ENCODE measurements at places on chromosomes 4 and X.

GRCh38 chr4:173698557-173699262 lies 168.7 kb upstream of the HAND2 start:
- DNase-seq, result no peak
- H3K36me3 ChIP-seq, result no peaks in the 10 kb centered on the region
- no peaks in the 10 kb centered on the region for H3K4me1 ChIP-seq
- H3K27me3 ChIP-seq, result no peaks in the 10 kb centered on the region
- H3K27ac ChIP-seq, result no peak overlapping the region
- H3K4me3 ChIP-seq, result no peak overlapping the region

- no peak for DNase-seq
- no peak overlapping the region for H3K4me3 ChIP-seq
- H3K27ac ChIP-seq, result no peak overlapping the region
- peaks cover 15% of the 10 kb centered on the region for H3K27me3 ChIP-seq
- H3K36me3 ChIP-seq, result no peaks in the 10 kb centered on the region
Observed at GRCh38 chrX:152821145-152821765, 9.3 kb downstream of the CETN2 start.

- H3K27ac ChIP-seq, result no peak overlapping the region
- peaks cover 27% of the 10 kb centered on the region for H3K27me3 ChIP-seq
- H3K4me1 ChIP-seq, result no peaks in the 10 kb centered on the region
- peaks cover 1% of the 10 kb centered on the region for H3K36me3 ChIP-seq
- no peak for DNase-seq
Observed at GRCh38 chr4:8000721-8001491, 61.2 kb upstream of the AFAP1 start.

- DNase-seq, result no peak
- H3K36me3 ChIP-seq, result peaks cover 12% of the 10 kb centered on the region
- H3K27ac ChIP-seq, result peak overlapping the region; percentile 11
- no peak overlapping the region for H3K4me3 ChIP-seq
- no peaks in the 10 kb centered on the region for H3K27me3 ChIP-seq
Observed at GRCh38 chr4:88419874-88420273, 37.0 kb upstream of the HERC5 start.

- DNase-seq, result no peak
- H3K27ac ChIP-seq, result no peak overlapping the region
- no peaks in the 10 kb centered on the region for H3K4me1 ChIP-seq
- no peak overlapping the region for H3K4me3 ChIP-seq
- no peaks in the 10 kb centered on the region for H3K36me3 ChIP-seq
Observed at GRCh38 chr4:21113496-21114223, 413.4 kb downstream of the PACRGL start.

- no peaks in the 10 kb centered on the region for H3K4me1 ChIP-seq
- DNase-seq, result no peak
- H3K27me3 ChIP-seq, result no peaks in the 10 kb centered on the region
Observed at GRCh38 chrX:106159861-106160282, 8.2 kb upstream of the PWWP3B start.

DNA sequence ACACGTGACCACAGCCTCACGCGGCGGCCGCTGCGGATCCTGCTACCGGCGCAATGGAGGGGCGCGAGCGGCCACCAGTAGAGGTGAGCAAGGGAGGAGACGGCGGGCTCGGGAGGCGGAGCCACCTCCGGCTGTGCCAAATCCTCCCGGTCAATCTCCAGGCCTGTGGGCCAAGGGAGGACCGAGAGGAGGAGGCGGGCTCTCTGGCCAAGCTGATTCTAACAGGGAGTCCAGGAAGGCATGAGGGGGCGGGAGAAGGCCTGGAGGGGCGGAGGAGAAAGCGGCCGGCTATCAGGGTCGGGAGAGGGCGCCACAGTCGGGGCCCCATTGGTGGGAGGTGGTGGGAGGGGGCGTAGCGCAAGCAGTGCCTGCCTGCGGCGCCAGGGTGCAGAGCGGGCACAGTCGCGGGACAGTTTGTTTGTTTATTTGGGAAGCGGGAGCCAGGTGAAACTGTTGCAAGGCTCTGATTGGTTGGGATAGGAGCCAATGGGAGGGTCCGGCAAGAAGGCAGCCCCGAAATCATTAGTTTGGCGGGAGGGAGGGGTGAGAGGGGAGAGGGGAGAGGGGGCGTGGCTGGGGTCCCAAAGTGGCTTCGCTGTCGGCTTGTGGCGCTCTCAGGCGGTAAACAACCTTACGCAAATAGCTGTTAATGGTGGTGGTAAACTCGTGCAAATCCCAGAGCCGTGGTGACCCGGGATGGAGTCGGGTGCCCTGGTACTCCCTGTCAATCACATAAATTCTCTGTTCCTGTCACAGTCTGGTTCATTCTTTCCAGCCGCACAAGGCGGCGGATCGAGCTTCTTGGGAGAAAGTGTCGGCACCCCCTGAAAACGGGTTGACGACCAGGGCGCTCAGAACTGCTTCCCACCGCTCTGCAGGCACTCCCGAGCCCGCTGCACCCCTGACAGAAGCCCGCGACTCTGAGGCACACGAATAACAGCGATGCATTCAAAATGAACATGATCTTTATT lies at the start of gene IRS4:
Gene IRS4 (minus strand): TSS at position 55 of the 971 bp plus-strand sequence.
- H3K27me3 ChIP-seq, result no peaks in the 10 kb centered on the region
- H3K36me3 ChIP-seq, result no peaks in the 10 kb centered on the region
- H3K4me3 ChIP-seq, result no peak within 1 kb of the TSS
- no peak within 1 kb of the TSS for H3K27ac ChIP-seq

- no peaks in the 10 kb centered on the region for H3K4me1 ChIP-seq
- no peak overlapping the region for H3K4me3 ChIP-seq
Observed at GRCh38 chr4:93346840-93347239, 481.7 kb upstream of the ATOH1 start.
